ENCODE measurements at places on chromosomes 2 and 18.

DNA sequence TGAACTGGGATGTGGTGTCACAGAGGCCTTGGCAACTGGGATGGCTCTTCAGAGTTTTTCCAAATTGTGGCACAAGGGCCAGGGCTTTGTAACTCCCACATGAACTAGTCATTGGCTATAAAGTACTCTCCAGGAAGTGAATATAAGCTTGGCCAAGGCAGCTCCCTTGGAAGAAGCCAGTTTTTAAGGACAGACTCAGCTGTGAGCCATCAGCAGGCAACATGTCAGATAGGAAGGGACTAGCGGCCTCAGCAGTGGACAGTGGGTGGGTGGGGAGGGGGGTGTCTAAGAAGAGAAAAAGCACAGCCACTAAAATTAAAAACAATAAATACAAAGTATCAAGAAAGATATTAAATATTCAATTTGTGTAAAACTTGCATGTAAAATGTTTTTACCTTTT is 691.1 kb upstream of the PIK3C3 start:
- no peak overlapping the region for H3K27ac ChIP-seq
- no peaks in the 10 kb centered on the region for H3K36me3 ChIP-seq
- peaks cover 4% of the 10 kb centered on the region for H3K4me1 ChIP-seq
- H3K4me3 ChIP-seq: no peak overlapping the region

GRCh38 chr2:119659601-119660342 is 19.2 kb upstream of the TMEM177 start:
- H3K4me3 ChIP-seq: no peak overlapping the region
- no peaks in the 10 kb centered on the region for H3K27me3 ChIP-seq
- no peak overlapping the region for H3K27ac ChIP-seq

- H3K27ac ChIP-seq: no peak overlapping the region
- peak overlapping the region; percentile 74 for H3K4me3 ChIP-seq
- no peak for DNase-seq
- peaks cover 10% of the 10 kb centered on the region for H3K4me1 ChIP-seq
These were observed 2.6 kb downstream of the ADCYAP1 start for GRCh38 chr18:907115-907884.

DNA sequence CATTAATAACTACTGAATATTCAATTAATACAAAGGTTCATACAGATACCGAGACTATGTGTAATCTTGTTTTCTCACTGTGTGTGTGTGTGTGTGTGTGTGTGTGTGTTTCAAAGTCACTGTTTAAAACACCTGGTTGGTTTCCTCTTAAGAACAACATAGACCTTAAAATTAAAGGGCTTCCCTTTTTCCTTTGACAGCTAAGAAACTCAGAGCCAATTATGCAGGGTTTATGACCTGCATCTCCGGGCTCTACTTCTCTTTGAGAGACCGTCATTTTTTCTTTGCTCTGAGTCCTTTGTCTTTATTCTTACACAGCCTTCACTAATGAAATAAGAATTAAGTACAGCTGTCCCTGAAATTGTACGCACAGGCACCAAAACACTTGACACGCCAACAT is 145.6 kb downstream of the HDAC4 start:
- H3K4me1 ChIP-seq: peaks cover 4% of the 10 kb centered on the region
- H3K27me3 ChIP-seq: no peaks in the 10 kb centered on the region
- peak overlapping the region; percentile 13 for H3K27ac ChIP-seq
- no peak for DNase-seq

DNA sequence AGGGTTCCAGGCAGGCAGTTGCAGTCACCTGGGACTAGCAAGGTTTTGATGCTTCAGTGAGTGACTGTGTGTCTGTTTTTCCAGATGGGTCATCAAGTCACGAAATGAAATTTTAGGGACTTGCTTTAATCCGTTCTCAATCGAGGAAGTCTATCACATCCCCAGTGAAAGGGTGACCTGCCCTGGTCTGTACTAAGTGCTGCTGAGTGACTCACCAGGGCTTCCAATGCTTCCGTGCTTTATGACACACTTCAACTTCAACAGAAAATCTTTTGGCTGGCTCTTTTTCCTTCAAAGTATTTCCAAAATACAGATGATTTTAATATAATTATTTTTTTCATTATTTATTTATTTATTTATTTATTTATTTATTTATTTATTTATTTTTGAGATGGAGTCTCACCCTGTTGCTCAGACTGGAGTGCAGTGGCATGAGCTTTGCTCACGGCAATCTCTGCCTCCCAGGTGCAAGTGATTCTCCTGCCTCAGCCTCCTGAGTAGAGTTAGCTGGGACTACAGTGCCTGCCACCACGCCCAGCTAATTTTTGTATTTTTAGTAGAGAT is 18.4 kb downstream of the TFCP2L1 start:
- no peak overlapping the region for H3K4me3 ChIP-seq
- no peaks in the 10 kb centered on the region for H3K4me1 ChIP-seq
- H3K27ac ChIP-seq: no peak overlapping the region

DNA sequence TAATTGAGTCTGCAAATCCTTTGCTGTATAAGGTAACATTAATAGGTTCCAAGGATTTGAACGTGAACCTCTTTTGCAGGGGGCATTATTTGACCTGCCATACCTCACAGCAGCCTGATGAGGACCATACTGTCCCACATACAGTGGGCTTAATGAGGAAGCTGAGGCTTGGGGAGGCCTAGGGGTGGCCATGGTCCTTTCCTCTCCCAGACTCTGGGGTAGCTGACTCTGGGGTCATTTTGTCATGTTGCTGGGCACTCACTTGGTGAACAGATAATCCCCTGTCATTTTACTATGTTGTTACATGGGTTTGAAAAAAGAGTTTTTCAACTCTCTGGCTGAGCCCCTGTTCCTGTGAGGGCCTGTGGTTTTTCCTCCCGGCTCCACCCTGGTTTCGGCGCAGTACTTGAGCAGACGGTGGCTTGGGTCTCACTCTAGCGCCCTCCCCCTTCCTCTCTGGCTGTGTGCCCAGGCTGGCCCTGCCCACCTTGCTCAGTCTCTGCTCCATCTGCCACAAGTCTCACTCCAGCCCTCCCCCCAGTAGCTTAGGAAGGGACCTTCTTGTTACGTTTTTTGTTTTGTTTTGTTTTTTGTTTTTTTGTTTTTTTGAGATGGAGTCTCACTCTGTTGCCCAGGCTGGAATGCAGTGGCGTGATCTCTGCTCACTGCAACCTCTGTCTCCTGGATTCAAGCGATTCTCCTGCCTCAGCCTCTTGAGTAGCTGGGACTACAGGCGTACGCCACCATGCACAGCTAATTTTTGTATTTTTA is 21.0 kb downstream of the INPP4A start:
- no peak overlapping the region for H3K27ac ChIP-seq
- no peak for DNase-seq
- no peaks in the 10 kb centered on the region for H3K27me3 ChIP-seq
- no peak overlapping the region for H3K4me3 ChIP-seq
- H3K4me1 ChIP-seq: peaks cover 10% of the 10 kb centered on the region

- no peak overlapping the region for H3K4me3 ChIP-seq
- H3K36me3 ChIP-seq: peaks cover 9% of the 10 kb centered on the region
- H3K27ac ChIP-seq: no peak overlapping the region
These were observed 8.5 kb downstream of the KCNJ13 start for GRCh38 chr2:232767866-232768265.

GRCh38 chr2:317501-318424 is 29.9 kb upstream of the ALKAL2 start:
- H3K4me1 ChIP-seq: peaks cover 29% of the 10 kb centered on the region
- DNase-seq: peak; percentile 82
- peak overlapping the region; percentile 57 for H3K27ac ChIP-seq
- H3K36me3 ChIP-seq: no peaks in the 10 kb centered on the region

DNA sequence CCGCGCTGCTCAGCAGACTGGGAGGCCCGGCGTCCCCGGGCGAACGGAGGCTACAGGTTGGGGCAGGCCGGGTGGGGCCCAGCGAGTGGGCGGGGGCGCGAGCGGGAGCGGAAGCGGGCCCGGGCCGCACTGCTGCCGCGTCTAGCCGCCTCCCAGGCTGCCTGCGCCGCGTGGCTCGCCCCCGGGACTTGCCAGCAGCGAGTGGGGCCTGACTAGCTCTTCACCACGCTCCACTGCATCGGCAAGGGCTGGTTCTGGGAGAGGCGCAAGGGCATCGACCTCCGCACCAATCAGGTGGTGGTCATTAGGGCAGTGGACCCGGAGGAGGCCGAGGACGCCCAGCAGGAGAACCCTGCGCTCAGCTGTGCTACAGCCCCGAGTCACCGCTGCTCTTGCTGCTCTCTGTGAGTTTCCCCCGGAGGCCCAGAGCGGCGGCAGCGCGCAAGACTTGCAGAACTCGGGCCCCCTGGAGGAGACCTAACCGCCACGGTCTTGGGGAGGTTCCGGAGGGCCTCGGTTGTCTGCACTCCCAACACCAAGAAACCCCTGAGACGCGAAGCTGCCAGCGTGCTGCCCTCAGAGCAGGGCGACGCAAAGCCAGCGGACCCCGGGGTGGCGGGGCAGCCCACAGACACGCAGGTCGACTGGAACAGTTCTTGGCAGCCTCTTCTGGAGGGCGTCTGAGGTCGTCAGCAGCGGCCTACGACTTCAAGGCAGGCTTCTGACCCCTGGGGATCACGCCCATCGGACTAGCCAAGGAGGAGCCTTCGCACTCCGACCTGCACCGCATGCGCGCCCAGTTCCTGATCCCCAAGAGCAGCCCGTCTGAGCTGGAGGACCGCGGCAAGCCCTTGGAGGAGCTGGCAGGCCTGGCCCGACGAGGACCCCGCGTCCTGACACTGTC is 27.2 kb upstream of the PTPN2 start:
- peaks cover 3% of the 10 kb centered on the region for H3K4me1 ChIP-seq
- H3K36me3 ChIP-seq: no peaks in the 10 kb centered on the region
- H3K27me3 ChIP-seq: no peaks in the 10 kb centered on the region
- no peak overlapping the region for H3K4me3 ChIP-seq
- H3K27ac ChIP-seq: no peak overlapping the region
- DNase-seq: no peak

DNA sequence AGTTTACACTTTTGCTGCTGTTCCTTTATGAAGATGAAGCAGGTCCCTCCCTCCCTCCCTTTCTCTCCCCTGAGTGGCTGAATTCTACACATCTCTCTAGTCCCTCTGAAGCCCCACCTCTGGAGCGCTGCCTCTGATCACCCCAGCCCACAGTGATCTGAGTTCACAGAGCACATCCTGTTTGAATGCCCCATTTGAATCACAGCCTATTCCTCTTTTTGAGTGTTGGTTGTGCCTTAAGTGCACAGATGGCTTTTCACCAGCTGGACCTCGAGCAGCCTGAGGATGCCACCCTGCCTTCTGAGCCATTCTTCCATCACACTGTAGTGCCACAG is 87.1 kb downstream of the ITGB1BP1 start:
- H3K4me3 ChIP-seq: no peak overlapping the region
- no peaks in the 10 kb centered on the region for H3K27me3 ChIP-seq
- DNase-seq: no peak
- H3K4me1 ChIP-seq: no peaks in the 10 kb centered on the region
- H3K36me3 ChIP-seq: peaks cover 93% of the 10 kb centered on the region

GRCh38 chr2:66531155-66531554 is 96.2 kb downstream of the MEIS1 start:
- no peaks in the 10 kb centered on the region for H3K36me3 ChIP-seq
- no peak overlapping the region for H3K4me3 ChIP-seq
- no peak for DNase-seq

GRCh38 chr2:188473306-188473705 is 181.6 kb downstream of the GULP1 start:
- H3K4me3 ChIP-seq: no peak overlapping the region
- DNase-seq: no peak
- H3K27me3 ChIP-seq: no peaks in the 10 kb centered on the region

All from neuronal stem cell (in vitro differentiated cells).